ENCODE measurements at places on chromosomes 1 and 21.

GRCh38 chr1:21645550-21645949 is 23.6 kb downstream of the RAP1GAP start:
- DNase-seq = no peak

DNA sequence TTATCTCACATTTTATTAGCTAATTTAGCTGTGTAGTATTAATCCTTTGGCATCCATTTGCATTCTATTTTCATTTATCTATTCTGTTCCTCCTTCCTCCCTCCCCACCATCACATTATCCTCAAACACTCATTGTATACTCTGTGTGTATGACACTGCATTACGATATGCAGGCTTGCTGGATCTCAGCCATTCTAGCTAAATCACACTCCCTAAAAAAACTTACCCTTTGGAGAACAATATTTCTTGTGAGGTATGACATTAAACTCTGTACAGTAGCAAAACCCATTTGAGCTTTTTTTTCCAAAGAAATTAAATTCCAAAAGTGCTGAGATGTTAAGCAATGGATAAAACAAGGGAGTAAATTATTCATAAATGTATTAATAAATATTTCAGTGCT is 11.4 kb upstream of the RAB3GAP2 start:
- DNase-seq = no peak

DNA sequence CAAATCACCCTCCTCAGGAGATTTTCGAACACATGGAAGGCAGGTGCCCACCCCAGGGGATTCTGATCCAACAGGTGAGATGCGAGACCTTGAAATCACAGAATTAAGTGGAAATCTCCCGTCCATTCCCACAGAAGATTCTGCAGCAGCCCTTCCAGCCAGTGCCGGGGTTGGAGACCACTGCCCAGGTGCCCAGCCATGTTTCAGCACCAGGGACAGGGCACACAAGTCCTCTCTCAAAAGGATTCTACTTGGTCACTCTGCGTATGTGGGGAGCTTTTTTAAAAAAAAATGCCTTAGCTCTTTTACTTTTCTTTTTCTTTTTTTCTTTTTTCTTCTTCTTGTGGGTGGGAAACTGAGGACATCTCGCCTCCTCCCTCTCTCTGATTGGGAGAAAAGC is 80.7 kb downstream of the VWA5B1 start:
- no peak for DNase-seq

GRCh38 chr1:232445361-232446106 is 184.4 kb downstream of the SIPA1L2 start:
- no peak for DNase-seq

- no peak for DNase-seq
These were observed 175.3 kb downstream of the PRDM16 start for GRCh38 chr1:3244025-3244926.

DNA sequence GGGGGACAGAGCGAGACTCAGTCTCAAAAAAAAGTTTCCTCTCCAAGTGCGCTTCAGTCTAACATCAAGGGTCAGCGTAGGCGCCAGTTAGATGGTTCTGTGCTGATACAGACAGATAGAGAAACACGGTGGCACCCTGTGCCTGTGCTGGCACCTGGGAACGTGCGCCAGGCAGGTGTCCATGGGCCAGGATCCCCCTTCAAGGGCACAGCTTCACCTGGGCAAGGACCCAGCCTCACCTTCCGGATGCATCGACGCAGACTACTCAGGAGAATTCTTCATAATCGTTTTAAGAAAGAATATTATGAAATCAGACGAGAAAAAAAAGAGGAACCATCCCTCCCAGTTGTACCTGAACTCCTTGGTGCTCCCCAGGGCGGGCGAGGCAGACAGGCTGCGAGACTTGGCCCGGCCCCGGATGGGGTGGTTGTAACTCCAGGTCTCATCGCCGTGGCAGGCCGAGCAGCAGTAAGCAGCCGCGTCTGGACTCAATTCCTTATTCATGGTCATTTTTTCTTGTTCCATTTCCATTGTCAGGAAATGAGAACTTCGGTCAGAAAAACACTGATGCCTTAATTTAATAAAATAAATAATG is 13.3 kb downstream of the NADK start:
- no peak for DNase-seq

GRCh38 chr1:43537423-43538142 is 6.9 kb downstream of the PTPRF start:
- no peak for DNase-seq

DNA sequence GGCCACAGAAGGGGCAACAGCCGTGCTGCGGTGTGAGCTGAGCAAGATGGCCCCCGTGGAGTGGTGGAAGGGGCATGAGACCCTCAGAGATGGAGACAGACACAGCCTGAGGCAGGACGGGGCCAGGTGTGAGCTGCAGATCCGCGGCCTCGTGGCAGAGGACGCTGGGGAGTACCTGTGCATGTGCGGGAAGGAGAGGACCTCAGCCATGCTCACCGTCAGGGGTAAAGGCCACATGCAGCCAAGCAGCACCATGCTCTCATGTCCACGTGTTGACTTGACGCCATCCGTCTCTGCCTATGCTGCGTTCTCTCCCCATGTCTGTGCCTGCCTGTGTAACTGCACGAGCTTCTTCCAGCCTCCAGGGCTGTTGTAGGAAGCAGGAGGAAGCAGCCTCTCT is 85.5 kb downstream of the OBSCN start:
- DNase-seq = no peak

DNA sequence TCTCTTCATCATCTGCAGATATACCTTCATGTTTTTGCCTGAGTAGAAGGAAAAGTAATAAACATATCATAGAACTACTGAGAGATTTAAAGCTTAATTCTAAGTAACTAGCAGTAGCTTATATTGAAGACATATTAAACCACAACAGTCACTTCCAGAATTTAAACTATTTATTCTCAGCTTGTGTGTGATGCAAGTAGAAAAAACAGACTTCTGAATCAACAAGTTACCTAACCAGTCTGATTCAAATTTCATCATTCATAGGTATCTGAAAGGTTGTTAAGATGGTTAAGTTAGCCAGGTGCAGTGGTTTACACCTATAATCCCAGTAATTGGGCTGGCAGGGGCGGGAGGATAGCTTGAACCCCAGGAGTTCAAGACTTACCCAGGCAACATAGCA is 41.9 kb downstream of the SPAG17 start:
- DNase-seq = no peak

- DNase-seq = no peak
These were observed 251.7 kb upstream of the BEND5 start for GRCh38 chr1:49028396-49028795.

GRCh38 chr1:79660129-79660528 is 653.6 kb upstream of the ADGRL4 start:
- DNase-seq = no peak

GRCh38 chr1:101971304-101971703 is 25.4 kb downstream of the OLFM3 start:
- no peak for DNase-seq

- DNase-seq = no peak
These were observed 14.0 kb downstream of the HSF2BP start for GRCh38 chr21:43645136-43645891.

- no peak for DNase-seq
These were observed 685 bp downstream of the RIMKLA start for GRCh38 chr1:42381280-42381673.

DNA sequence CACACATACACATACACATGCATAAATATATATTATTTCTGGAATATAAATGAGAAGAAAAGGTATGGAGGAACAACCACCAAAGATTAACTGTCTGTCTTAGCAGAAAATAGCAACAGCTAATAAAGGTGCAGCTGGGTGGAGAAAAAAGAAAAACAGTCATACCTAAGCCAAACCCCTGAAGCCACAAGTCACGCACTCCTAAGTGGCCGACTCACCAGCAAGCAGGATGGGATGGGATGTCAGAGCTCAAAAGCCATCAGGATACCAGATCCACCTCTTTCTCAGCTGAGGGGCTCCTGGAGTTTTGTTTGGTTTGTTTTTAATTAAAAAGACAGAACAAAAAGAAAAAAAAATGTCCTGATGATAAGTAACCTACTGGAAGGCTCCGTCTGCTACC is 64.7 kb upstream of the HIVEP3 start:
- no peak for DNase-seq

DNA sequence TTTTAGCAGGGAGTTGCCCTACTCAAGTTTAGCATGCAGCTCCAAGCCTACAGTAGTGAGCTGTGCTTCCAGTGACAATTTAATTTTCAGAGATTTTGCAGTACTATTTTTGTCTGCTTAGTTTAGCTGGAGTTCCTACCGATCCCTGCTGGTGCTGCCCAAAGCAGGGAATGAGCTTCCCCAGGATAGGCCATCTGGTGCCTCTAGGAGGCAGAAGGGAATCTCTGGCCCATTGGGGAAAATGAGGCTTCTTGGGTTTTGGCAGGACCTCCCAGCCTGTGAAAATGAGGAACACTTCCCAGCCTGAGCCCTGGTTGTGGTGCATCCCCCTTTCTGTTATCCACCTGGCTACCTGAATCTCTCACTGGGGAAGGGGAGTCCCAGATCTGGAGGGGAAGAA is 149.2 kb downstream of the RASAL2 start:
- DNase-seq = no peak

DNA sequence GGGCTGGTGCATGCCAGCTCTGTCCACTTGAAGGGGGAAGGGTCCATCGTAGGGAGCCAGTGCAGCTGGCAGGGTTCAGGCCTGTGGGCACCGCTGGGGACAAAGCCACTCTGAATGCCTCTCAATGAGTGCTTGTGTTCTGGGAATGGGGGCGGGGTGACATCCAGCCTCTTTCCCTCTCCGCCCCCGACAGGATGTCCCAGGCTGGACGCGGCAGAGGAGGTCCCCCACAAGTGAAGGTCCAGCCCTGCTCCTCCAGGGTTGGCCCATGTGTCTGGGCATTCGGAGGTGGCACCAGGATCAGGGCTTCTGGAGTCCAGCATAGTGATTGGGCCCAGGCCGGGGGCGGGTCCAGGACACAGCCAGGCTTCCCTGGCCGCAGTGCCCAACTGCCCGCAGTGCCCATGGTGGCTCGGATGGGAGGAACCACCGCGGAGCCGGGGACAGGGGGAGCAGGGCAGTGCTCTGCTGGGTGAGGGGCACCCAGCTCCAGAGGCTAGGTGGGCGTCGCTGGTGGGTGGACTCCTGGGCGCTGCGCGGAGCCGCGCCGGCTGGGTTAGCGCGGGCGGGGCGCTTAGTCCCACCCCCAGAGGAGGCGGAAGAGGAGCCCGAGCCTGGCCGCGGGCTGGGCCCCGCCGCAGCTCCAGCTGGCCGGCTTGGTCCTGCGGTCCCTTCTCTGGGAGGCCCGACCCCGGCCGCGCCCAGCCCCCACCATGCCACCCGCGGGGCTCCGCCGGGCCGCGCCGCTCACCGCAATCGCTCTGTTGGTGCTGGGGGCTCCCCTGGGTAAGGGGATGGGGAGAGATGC is at the start of gene SHISA4:
Gene SHISA4 (plus strand): TSS at position 617 of the 808 bp plus-strand sequence. CDS start 97 bp downstream, at position 714.
- no peak for DNase-seq

DNA sequence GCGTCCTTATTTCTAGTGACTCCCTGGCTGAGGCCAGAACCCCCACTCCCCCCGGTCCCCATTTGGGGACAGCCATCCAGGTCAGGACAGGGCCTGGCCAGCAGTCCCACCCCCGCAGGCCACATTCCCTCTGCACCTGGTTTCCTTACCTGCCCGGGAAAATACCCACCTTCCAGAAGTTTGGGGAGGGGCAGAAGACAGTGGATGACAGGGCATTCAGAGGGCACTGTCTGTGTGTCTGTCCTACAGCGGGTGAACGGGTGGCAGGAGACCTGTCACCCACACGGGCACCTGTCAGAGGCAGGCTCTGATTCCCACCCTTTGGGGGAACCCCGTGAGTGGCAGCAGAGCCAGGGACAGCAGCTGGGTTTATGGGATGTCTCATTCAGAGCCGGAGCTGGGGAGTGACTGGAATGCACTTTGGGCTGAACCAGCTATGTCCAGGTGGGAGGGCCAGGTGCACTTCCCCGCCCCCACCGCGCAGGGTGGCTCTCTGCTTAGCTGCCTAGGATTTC is 2.0 kb downstream of the ARHGEF16 start:
- DNase-seq = no peak

All from stimulated activated CD8-positive, alpha-beta memory T cell treated with anti-CD3 and anti-CD28 coated beads, Interleukin-12 subunit alpha, Interleukin-12 subunit beta, amount 100 ng/mL, for 1 hour (primary cell).